ENCODE measurements at places on chromosomes 11 and 22.

- DNase-seq: no peak
Measured at GRCh38 chr11:76602431-76602861, 68.1 kb downstream of the LRRC32 start.

DNA sequence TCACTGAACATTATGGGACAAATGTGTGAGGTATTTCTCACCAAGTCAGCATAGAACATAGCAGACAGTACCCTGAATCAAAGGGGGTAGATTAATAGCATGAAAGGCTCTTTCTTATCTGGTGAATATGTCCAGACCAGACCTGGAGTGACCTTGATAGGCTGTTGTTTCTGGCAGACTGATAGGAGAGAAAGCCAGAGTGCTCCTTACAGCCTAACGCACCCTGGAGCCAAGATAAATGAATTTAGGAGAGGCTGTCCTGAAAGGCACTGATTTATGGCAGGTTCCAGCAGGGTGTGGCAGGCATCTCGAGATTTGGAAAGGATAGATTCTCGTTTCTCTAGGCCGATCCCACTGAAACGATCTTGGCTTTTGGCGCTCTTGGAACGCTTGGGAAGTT, 204.6 kb downstream of the DBX1 start:
- no peak for DNase-seq

DNA sequence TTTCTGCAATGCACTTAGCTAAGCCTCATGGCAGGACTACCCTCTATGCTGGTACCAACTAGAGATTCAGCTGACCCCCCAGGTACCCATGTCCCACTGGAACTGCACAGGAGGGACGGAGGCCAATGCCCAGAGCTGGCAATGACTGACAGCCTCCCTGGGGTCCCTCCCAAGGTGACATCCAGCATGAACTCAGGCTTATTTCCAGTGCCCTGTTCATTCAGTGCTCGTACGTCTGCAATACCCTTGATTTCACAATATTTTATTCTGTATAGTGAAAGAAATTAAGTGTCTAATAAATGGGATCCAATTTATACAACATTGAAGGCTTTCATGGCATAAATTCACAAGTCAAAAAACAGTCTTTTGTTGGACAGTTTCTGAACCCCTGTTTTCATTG, 20.2 kb downstream of the ETS1 start:
- DNase-seq: no peak

- no peak for DNase-seq
Measured at GRCh38 chr11:82815406-82815805, 81.7 kb upstream of the FAM181B start.

- peak; percentile 66 for DNase-seq
Measured at GRCh38 chr22:42856179-42856864, 751 bp downstream of the ARFGAP3 start.

DNA sequence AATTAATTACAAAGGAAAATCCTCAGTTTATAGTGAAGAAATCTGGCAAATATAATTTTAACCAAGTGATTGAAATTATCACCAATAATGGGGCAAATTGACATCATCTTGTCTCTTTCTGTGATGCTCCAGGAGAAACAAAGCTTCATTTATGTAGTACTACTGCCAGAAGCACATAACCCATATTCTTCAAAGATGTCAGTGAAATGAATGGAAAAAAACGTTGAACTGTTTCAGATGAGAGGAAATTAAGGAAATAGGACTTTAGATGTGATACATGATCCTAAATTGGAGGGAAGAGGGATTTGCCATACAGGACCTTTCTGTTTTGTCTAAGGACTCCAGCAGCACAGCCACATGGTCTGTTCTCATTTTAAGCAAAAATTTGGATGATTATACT, 57.6 kb downstream of the PPP6R3 start:
- no peak for DNase-seq

GRCh38 chr22:36331306-36331911, 56.4 kb downstream of the MYH9 start:
- peak; percentile 83 for DNase-seq

DNA sequence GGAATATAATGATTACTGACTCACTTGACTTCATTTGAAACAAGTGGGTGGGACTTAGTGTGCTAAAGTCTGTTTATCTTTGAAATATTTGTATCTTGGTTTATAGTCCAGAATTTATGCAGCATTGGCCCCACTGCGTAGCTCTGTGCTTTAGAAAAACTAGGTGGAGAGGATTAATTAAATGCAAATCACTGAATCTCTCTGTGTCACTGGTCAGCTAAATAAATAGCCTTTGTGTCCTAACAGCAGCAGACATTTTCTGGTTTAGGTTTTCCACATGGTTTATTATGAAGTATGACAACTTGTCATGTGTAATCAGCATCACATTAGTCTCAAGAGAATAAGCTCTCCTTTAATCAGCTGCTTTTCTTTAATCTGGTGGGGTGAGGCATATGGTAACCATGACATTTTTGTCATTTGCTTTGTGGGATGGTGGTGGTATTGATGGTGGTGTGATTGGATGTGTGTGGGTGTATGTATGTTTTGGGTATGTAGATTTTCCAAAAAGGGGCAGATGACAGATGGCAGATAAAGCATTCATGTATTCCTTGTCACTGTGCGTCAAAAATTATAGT, 33.9 kb downstream of the BCL2L13 start:
- DNase-seq: no peak

DNA sequence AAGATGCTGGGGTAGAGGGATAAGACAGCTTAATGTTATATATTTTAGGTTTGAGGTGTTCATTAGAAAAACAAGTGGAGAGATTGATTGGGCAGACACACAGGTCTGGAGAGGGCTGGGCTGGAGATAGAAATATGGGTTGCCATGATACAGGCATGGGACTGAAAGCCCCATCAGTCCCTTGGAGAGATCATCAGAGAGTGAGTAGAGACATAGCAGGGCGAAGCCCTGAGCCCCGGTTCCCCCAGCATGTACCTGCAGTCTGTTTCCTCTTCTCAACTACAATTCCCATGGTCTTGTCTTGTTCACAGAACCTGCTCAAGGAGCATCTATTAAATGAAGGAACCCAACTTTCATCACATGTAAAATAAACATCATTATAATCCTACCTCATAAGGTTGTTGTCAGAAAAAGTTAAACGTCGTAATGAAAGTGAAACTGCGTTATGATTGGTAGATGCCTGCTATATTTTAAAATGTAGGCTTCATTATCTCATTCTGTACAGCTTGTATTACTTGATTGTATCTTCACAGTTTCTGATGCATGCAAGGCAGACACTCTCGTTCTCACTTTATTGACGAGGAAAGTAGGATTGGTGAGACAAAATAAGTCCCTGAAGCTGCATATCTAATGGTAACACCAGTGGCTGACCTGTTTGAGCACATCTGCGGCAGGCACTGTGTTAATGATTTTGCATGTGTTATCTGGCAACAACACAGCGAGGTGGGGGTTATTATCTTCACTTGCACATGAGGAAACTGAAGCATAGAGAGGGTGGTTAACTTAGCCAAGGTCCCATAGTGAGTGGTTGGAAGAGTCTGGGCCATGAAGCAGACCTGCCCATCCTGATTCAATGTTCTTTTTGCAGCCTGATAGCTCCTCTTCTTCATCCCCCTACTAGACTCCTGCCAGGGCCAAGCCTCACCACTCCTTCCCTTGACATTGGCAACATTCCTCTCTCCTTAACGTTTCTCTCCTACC, 63.5 kb downstream of the ENDOD1 start:
- peak; percentile 34 for DNase-seq

- DNase-seq: no peak
Measured at GRCh38 chr11:102640946-102641345, 15.8 kb upstream of the MMP20 start.

GRCh38 chr11:134923441-134923840, 511.4 kb upstream of the B3GAT1 start:
- DNase-seq: no peak

DNA sequence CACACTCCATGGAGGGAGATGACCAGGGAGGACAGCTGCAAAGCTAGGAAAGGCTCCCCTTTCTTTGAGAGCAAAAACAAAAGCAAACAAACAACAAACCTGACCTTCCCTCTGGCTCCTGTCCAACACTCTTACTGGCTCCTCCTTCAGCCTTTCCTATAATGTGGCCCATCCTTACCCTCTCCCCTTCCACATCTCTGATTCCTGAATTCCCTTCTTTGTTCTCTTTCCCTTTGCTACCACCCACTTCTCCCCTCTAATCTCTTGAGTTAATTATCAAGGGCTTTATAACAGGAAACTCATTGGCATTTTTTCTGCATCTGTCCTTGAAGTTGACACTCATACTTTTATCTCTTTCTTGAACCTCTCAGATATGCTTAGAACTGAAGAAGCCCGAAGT, 56.3 kb downstream of the ZNF280B start:
- DNase-seq: no peak

GRCh38 chr11:65606876-65607613, 7.0 kb downstream of the MAP3K11 start:
- DNase-seq: peak; percentile 19

DNA sequence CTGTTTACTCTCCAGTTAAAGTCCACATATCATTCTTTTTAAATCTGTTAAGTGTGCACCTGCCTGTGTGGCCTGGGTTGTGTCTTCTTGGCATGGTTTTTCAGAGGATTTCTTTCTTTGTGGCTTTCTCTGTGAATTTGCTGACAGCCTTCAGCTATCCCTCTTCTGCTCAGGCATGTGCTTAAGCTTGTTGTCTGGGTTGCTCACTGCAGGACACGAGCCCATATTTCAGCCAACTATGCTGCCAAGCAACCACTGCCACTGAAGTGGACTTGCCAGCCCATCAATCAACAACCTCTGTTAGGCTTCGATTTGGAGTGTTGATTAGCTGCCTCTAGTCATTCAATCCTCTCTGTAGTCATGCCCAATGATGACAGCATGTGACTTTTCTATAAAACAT, 18.4 kb downstream of the OR51I2 start:
- DNase-seq: no peak

- no peak for DNase-seq
Measured at GRCh38 chr11:92504004-92504403, 279.4 kb downstream of the FAT3 start.

GRCh38 chr11:48077251-48077650, 96.9 kb downstream of the PTPRJ start:
- DNase-seq: no peak

- DNase-seq: no peak
Measured at GRCh38 chr11:75013051-75013450, 24.3 kb downstream of the NEU3 start.

GRCh38 chr11:6223854-6224253, 10.6 kb downstream of the FHIP1B start:
- no peak for DNase-seq

- DNase-seq: no peak
Measured at GRCh38 chr22:48926643-48927042, 901.0 kb downstream of the BRD1 start.

- DNase-seq: peak; percentile 26
Measured at GRCh38 chr11:44036811-44037657, 10.7 kb upstream of the ACCSL start.

DNA sequence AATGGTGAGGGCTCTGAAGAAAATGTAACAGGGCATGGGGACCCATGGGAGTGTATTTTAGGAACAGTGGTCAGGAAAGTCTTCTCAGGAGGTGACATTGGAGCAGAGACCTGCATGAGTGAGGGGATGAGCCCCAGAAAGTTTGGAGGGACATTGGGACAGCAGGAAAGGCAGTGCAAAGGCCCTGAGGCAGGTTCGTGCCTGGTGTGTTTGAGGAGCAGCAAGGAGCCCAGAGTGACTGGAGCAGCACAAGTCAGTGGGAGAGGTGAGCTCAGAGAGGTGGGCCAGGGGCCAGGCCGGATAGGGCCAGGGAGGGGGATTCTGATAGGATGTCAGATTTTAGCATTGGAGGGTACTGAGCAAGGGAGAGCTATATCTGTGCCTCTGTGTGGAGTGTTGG, 80.0 kb upstream of the CRYBB3 start:
- DNase-seq: no peak

DNA sequence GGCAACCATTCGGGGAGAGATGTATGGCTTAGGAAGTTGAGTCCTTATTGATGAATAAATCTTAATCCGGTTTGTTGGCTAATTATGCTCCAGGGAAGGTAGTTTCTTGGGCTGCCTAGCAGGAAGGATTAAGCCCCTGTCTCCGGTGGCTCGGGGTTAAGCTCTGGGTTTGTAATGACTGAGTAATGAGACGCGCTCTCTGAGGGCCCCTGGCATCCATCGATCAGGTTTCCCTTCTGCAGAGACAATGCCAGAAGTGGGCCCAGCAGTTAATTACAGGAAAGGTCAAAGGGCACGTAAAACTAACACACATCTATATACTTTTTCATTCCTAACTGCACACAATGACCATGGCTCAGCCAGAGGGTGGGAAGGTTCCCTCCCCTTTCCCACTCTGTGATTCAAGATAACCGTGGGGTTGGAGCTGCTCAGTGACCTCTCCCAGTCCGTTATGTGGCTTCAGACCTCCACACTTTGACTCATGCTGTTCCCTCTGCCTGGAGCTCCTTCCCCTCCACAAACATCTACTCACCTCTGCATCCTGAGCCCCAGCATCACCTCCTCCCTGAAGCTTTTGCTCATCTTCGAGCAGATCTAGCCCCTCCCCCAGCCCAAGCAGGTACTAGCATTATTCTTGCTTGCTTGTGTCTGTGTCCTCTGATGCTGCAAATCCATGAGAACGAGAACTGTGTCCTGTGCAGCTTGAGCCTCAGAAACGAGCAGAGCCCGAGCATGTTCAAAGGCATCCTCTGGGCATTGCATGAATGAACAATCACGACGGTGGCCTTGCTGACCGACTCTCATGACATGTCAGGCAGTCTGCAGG, 16.6 kb downstream of the SCUBE1 start:
- DNase-seq: no peak

- no peak for DNase-seq
Measured at GRCh38 chr11:132865623-132866022, 666.7 kb downstream of the OPCML start.

GRCh38 chr11:15675683-15676082, 561.0 kb downstream of the INSC start:
- DNase-seq: no peak

DNA sequence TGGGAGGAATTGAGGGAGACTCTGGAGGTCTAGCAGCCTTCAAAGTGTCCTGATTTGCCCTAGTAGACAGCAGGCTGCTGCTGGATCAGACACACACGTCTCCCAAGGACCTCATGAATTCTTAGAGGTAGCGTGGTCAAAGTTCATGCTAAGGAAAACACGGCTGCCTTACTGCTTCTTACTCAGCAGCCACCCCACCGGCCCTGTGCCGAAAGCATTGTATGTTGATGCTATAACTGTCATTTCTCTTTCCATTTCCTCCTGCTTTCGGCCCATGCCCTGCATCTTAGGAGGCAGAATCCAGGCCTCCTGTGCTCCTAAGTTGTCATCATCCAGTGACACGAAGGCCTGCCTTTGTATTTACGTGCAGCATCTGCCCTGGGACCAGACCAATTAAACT, 10.5 kb upstream of the CCND1 start:
- DNase-seq: no peak

- DNase-seq: no peak
Measured at GRCh38 chr22:32325416-32325801, 32.3 kb upstream of the RFPL3 start.

- no peak for DNase-seq
Measured at GRCh38 chr11:77642228-77642627, 4.6 kb upstream of the CLNS1A start.

- DNase-seq: no peak
Measured at GRCh38 chr11:75279273-75279672, 38.7 kb downstream of the TPBGL start.
